ENCODE measurements at places on chromosomes 6 and 20. TPM values are rescaled to one million over a fixed set of nuclear protein-coding genes. Genes with fewer than 3 reads are reported as not detected.

- DNase-seq, result no peak
Observed at GRCh38 chr20:33002087-33002808, 2.0 kb downstream of the SUN5 start.

DNA sequence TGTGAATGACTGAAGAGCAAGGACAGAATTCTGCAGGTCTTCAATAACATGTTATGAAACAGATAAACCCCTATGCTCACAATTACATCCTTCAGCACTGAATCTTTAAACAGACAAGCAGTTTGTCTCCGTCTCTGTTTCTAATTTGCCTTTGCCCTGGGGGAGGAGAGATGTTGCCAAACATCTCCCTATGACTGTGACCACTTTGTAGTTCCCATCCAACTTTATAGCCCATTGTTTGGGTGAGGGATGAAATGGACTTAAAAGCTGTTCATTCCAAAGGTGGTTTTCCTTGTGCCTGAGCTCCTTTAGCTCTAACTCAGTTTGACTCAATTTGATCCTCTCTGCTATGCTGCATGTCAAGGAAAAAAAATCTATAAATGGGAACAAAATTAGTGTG lies 19.5 kb upstream of the ADTRP start:
- peak; percentile 10 for DNase-seq

GRCh38 chr20:40493071-40493470 lies 196.0 kb downstream of the MAFB start:
- no peak for DNase-seq

PTCRA gene
- total RNA-seq, result not detected

LPIN3 gene
- total RNA-seq, result not detected

YIPF3 gene
- total RNA-seq, result 59.2 TPM

LY6G6D gene
- not detected for total RNA-seq

Measured in SJSA1 (cell line).